ENCODE measurements at places on chromosomes 2 and 18. TPM values are rescaled to one million over a fixed set of nuclear protein-coding genes. Genes with fewer than 3 reads are reported as not detected.

Gene KIF1A
- under 0.01 TPM for total RNA-seq

Gene MGAT4A
- 0.33 TPM for total RNA-seq

Gene DPP4
- total RNA-seq = 83.2 TPM

Gene REG3A
- not detected for total RNA-seq

Gene GALM
- total RNA-seq = 10.6 TPM

Gene SLC1A4
- 7.9 TPM for total RNA-seq

Gene TUBB6
- total RNA-seq = 398 TPM

Gene SPATA3
- not detected for total RNA-seq

Gene ABI2
- total RNA-seq = 25.1 TPM

Gene LYG1
- 0.79 TPM for total RNA-seq

Gene TTN
- under 0.01 TPM for total RNA-seq

Gene CCDC102B
- total RNA-seq = not detected

Gene LIPG
- 0.39 TPM for total RNA-seq

Gene TRAK2
- 33.8 TPM for total RNA-seq

Gene TP53I3
- 171 TPM for total RNA-seq
